ENCODE measurements at places on chromosomes 3 and 15. TPM values are rescaled to one million over a fixed set of nuclear protein-coding genes. Genes with fewer than 3 reads are reported as not detected.

DNA sequence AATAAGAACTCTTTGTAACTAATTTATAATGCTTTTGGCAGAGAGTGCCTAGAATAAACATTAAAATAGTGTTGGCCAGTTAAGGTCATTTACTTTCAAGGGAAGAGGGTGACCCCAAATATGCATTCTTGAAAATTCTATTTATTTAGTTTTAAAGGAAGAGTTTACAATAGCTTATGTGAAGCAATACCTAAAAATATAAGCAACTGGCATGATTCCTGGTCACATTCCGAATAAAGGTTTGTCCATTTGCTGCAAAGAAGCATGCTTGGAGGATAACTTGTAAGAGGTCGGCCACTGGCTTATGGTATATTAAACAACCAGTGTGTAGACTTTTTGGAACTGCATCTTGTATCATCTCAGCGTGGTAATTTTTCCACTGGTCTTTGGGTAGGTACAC, 10.2 kb downstream of the MITF start:
- DNase-seq, result no peak

DNA sequence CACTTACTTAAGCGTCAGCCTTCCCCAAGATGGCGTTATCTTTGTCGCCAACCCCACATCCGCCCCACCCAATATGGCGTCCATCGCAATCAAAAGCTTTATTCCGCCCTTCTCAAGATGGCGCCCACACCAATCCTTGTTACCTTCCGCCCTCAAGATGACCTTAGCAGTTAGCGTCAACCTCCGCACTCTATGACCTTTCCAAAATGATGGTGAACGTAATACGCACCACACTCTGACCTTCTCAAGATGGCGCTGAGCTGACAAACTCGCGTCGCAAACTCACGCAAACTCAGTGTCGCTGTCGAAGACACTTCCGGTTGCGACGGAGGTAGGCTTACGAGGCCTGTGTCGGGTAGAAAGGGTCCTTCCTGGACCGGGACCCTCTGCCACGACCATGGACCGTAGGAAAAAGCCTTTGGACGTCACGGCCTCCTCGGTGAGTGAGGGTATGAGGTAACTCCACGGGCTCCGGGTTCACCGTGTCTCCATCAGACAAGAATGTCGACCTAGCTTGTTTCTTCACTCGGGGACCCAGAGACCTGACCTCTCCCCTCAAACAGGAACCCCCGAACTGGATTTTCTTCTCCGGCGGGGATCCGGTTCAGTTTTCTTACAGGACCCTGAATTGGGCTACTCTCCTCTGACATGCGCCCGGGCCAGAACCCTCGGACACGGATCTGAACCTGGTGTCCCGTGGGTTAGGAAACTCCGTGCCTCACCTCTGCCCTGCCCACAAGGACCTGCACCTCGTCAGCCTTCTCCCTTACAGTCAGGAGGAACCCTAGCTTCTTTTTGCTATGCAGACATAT, at the start of gene CCDC174:
TSS of gene CCDC174 (plus strand) at position 323 of the 812 bp plus-strand sequence. CDS start at position 398, 75 bp downstream.
- peak; percentile 98 for DNase-seq

- DNase-seq, result no peak
Measured at GRCh38 chr3:76585794-76586392, 454.0 kb upstream of the ROBO2 start.

DNA sequence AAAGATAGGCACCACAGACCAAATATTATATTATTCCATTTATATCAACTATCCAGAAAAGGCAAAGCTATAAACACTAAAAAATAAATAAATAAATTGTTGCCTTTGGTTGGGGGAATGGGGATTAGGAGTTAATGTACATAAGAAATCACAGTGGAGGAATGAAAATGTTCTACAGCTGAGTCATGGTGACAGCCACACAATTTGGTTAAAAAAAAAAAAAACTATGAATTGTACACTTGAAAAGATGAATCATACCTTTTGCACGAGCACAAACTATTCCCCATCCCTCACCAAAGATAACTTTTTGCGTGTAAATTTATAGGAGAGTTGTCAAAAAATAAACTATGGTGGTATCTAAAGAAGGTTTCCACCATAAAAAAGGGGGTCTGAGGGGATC, 103.2 kb downstream of the TBC1D5 start:
- no peak for DNase-seq

DNA sequence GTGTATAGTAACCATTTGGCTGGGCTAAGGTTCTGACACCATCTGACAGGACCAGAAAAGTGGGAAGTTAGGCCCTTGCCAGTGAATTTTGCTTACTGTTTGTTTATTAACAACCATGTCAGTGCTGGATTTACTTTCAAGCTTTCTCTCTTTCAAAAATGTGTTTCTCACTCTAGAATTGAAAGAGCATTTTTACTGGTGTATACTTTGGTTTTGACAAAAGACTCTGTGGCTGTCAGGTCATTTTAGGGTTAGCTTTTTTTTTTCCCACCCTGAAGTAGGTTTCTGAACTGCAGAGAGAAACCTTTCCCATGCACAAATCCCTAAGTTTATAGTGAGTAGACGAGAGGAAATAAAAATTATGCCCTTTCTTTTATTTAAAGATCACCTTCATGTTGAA, 230.0 kb upstream of the TBC1D5 start:
- DNase-seq, result no peak

DNA sequence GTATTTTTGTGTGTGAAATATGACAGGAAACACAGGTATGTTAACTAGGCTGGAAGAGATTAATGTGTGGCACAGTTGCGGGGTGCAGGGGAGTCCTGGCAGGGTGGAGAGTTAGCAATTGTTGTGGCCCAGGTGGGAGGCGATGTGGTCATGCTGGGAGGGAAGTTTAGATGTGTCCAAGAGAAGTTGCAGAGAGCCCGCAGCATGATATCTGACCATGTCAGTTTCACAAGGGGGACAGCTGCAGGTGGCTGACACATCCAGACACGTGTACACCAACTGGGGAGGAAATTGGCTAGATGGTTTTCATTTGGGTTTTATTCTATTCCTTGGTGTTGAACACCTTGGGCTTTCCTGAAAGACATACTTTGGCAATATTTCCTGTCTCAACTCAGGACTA, 172.8 kb upstream of the RGMA start:
- no peak for DNase-seq

DNA sequence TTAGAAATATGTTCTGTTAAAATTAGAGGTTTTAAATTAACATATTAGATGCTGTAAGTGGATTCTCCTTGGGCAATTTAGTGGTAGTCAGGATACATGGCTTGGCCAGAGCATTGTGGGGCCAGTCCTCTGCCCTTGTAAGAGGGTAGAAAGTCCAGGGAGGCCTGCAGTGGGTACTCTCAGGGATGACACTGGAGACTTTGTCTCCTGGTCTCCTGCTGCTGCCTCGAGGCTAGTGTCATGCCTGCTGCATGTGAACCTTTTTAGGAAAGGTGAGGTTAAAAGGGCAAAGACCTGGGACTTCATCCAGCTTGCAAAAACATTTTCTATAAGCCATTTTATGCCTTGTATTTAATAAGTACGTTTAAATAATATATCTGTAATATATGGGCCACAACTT, 96.8 kb upstream of the PROK2 start:
- DNase-seq, result no peak

- DNase-seq, result no peak
Measured at GRCh38 chr15:71043373-71043772, 71.9 kb upstream of the THSD4 start.

GRCh38 chr3:190012314-190012782, 108.3 kb downstream of the P3H2 start:
- DNase-seq, result no peak

DNA sequence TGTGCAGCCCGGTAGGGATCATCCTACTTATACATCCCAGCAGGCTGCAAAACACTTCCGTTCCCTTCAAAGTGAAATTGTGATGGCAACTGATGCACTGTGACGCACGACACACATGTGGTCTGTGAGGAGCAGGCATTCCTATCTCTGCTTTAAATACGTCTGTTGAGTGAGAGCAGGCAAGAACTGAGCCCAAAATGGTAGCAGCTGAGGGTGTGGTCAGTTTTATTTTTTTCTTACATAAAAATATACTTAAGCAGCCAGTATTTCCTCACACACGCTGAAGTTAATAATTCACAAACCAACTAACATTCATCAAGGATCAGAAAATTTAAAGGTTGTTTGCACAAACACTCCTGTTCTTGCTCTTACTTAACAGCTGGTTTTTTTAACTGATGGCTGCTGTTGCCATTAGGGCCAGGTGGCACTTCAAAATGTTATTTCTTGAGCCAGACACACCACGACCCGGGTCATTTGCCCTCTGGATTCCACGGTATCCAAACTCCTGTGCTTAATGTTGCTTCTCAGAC, 23.9 kb downstream of the LRIG1 start:
- no peak for DNase-seq

DNA sequence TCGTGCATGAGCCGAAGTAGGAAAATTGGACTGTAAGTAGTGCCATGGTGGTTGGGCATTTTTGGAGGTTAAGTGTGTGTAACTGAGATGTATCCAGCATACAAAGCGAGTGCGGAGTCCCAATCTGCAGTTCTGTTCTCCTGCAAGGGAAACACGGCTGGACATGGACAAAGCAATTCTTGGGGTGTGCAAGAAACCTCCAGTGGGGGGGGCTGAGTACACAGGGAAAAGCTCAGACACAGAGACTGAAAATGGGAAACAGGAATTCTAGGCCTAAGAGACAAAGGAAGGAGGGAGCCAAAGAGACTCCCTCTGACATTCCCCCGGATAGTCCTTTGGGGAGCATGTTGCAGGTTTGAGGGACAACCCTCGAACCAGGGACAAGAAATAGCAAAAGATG, 83.2 kb upstream of the PLSCR4 start:
- DNase-seq, result no peak

- no peak for DNase-seq
Measured at GRCh38 chr3:30964612-30965011, 70.2 kb upstream of the GADL1 start.

DNA sequence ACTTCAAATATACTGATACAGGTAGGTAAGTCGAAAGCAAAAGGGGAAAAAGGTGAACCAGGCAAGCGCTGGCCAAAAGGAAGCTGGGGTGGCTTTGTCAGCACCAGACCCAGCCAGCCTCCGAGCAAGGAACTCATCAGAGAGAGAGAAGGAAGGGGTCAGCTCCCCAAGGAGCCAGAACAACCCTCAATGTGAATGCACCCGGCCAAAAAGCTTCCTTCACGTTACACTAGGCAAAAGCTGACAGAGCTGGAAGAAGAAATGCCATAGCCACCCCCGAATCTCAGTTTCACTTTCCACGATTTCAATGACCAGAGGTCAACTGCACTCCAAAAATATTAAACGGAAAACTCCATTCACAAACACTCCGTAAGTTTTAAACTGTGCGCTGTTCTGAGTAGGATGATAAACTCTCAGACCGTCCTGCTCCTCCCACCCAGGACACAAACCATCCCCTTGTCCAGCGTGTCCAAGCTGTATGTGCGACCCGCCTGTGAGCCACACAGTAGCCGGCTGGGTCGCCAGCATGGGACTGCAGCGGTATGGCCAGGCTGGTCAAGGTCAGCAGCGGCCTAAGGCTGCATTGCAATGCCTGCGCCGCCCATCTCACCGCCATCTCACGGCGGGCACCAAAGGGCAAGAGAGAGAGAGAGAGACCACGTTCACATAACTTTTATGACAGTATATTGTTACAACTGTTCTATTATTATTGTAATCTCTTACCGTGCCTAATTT, 29.7 kb downstream of the CYFIP1 start:
- no peak for DNase-seq

DNA sequence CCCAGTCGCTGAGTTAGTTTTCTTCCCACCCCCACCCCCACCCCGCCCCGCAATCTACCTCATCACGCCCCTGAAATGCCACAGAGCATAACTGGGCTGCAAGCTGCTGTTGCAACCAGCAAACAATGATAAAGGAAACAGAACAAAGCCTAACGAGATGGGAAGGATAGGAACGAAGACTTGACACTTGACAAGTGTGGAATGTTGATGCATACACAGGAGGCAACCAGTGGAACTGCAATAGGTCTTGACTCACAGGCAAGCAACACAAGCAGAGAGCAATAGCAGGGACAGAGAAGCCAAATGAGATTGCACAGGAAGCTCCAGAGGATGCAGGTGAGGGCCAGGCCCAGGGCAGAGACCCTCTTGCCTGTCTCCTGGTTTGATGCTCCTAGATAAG, 225.9 kb downstream of the IGSF11 start:
- DNase-seq, result no peak

DNA sequence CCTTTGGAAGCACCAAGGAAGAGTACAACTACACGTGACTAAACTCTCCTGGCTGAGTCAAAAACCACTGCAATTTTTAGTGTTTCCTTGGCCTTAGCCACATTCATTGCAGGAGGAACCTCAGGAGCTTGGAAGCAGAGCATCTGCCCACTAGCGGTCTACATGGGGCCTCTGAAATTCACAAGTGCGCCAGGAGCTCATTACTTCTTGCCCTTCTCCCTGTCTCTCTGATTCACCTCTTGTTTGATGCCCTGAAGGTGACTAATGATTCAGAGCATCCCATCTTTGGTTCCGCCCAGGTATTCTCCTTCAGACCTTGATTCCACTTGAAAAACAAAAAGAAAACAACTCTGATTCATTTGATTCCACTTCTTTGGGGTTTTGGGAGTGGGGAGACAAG, 201.1 kb upstream of the LPP start:
- no peak for DNase-seq

- no peak for DNase-seq
Measured at GRCh38 chr3:127789051-127789450, 33.3 kb downstream of the MGLL start.

GRCh38 chr3:32077260-32078084, 28.9 kb upstream of the GPD1L start:
- DNase-seq, result peak; percentile 69

DNA sequence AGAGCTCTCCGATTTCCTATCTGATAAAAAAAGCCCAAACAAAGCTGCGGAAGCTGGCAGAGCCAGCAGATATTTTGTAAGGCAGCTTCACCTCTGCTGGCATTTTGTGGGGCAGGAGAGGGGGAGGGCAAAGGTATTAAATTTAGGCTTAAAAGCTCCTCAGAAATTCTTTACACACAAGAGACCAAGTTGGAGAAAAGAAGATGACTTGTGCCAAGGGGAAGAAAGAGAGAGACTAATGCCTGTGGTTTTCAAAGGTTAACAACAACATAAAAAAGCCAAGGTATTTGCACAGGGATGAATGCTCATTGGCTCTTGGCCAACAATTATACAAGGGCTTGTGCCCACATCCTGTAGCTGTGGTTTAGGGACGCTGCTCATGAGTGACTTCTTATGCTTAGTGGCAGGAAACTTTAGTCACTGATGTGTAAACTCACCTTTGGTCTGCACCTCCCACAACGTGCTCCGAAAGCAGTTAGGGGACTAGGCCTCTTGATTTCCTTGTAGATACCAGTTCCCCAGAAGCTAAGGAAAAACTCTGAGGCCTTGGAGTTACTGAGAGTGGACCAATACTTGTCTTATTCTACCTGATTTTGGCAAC, 152.9 kb downstream of the TPRG1 start:
- peak; percentile 71 for DNase-seq

- peak; percentile 66 for DNase-seq
Measured at GRCh38 chr3:167978071-167978470, 117.7 kb downstream of the GOLIM4 start.

GRCh38 chr15:93803421-93804152, 427.8 kb upstream of the MCTP2 start:
- no peak for DNase-seq

GRCh38 chr3:184443364-184443763, 63.5 kb downstream of the CHRD start:
- DNase-seq, result no peak

- no peak for DNase-seq
Measured at GRCh38 chr3:73026111-73026759, 29.6 kb downstream of the PPP4R2 start.

Gene ERC2
- 1.8 TPM for total RNA-seq

Gene C3orf70
- 15.1 TPM for total RNA-seq

Gene IL5RA
- total RNA-seq, result 0.57 TPM

Gene ZFAND6
- 76.5 TPM for total RNA-seq

Gene ATP13A3
- total RNA-seq, result 96.1 TPM

Gene ARMC8
- total RNA-seq, result 48.0 TPM
